ENCODE measurements at places on chromosomes 13 and 19.

DNA sequence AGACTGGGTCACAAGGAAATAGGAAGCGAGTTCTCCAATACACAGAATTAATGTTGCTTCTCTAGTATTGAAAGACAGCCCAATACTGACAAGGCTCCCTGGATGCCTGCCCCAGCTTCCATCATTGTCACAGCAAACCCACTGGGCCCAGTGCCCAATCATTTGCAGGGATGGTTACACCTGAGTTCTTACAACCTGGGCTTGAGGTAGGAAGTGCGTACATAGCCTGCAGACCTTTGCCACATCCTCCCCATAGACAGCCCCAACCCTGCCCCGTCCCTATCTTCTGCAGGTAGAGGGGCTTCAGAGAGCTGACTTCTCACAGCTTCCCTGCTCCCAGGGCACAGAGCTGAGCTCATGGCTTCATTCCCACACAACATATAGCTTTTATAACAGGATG lies 108.1 kb upstream of the UBL3 start:
- peak; percentile 19 for DNase-seq

DNA sequence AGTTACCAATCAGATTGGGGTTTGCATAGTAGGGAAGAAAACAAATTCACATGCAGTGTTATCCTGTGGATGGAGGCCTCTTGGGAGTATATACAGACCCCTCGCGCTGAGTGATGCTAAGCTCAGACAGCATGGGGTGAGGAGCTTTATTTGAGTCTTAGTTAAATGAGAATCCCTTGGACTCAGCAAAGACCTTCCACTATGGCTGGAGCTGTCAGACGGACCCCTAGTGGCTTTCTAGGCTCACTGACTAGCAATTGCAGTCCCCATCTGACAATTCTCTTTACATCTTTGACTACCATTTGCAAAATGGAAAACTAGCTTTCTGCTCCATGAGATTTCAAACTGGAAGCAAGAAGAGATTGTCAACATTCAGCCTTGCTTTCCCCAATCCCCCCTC lies 90.4 kb downstream of the STOML3 start:
- no peak for DNase-seq

- DNase-seq = peak; percentile 47
Measured at GRCh38 chr19:18789883-18790565, 1.1 kb downstream of the COMP start.

DNA sequence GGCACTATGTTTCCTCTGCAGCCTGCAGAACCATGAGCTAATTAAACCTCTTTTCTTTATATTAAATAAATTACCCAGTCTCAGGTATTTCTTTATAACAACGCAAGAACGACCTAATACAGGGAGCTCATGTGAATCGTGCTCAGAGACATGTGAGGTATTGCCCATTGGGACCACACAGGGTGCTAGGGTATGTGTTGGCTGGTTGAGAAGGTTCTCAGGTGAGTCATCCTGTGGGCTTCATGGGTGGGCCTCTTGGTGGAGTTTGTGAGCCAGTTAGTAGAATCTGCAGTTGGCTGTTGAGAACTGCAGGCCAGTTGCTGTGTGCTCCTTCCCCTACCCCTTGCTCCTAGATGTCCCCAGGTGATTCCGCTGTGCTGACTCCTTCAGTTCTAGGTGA lies 163.0 kb downstream of the HS6ST3 start:
- no peak for DNase-seq

DNA sequence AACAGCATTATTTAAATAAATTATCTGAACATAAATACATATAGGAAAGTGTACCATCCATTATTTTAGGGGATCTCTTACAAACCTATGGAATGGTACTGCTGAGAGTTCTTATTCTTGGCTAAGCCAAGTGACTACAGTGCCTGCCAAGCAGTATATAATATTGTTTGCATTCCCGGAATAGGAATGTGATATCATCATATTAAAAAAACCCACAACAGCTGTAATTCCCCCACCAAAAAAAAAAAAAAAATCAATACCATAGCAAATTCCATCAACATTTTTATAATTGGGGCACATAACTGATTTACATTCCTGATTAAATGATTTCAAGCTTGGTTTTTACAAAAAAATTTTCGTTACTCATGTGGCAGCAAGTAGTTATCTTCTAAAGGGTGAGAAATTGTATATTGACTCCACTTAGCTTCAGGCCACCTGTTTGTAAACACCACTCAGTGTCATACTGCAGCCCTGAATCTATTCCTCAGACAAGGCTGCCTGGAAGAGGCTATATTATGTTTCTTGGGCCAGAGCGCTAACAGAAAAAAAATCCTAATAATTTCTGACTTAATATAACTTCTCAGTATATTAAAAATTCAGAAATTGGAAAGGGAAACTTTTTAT lies 278.1 kb downstream of the DNAJC15 start:
- no peak for DNase-seq

- DNase-seq = no peak
Measured at GRCh38 chr13:32881777-32882145, 134.5 kb upstream of the KL start.

DNA sequence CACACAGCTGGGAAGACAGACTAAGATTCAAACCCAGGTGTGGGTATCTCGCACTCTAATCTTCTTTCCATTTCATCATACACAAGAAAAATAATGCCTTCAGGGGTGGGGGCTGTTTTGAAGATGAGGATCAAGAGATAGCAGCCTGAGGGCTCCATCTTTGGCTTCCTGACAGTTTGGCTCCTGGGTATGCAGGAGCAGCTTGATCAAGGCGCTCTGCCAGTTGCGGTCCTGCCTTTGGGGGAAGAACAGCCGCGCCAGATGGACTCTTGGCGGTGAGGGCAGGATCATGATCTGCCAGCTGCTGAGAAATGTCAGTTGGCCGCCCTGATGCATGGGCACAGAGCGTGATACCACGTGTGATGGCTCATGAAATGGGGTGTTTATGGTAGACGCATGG lies 119.1 kb downstream of the IER2 start:
- DNase-seq = no peak

DNA sequence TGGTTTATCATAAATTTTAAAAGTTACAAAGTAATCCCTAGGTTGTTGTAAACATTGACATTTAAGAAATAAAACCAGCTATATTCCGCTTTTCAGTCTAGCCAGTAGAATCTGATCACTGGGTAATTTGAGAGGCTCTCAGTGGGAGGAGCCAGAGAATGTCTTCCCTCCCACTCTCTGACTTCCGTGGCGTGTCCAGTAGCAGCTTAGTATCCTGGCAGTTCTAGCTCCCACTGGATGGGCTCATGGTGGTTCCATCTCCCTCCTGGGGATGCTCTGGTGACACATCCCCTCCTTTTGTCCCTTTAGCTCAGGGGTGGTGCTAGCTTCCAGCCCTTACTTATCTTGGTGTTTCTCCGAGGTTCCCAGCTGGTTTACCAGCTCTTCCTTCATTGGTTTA lies 34.5 kb downstream of the MTUS2 start:
- no peak for DNase-seq

DNA sequence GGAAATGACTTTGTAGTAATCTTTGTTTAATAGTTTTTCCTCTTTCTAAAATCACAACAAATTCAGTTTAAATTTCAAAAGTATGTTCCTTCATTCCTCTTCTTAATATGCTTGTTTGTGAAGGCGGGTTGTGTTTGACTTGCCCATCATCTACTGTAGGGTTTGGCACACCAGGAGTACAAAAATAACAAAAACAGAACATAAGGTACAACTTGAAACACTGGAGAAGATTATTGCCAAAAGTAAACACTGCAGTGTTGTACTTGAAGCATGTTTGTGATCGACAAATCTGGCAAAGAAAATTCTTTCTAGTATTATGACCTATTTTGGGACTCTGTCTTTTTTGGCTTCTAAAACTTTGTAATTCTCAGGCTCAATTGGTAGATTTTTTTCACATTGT lies 518.6 kb downstream of the SLITRK5 start:
- no peak for DNase-seq

DNA sequence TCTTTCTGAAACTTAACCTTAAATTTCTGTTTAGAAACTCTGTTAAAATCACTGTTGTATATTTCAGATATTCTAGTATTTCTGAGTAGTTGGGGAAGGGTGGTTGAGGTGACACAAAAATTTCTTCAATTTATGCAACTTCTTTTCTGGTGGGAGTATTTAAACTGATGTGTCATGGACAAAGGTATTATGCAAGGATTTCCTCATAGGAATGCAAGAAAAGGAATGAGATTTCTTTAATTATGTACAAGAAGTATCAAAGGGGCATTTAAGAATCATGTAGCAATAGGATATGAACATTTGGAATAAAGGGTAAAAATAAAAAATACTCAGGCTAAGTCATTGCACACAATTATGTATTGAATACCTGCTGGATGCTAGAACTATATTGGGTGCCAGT lies 575.8 kb upstream of the KLF12 start:
- no peak for DNase-seq

DNA sequence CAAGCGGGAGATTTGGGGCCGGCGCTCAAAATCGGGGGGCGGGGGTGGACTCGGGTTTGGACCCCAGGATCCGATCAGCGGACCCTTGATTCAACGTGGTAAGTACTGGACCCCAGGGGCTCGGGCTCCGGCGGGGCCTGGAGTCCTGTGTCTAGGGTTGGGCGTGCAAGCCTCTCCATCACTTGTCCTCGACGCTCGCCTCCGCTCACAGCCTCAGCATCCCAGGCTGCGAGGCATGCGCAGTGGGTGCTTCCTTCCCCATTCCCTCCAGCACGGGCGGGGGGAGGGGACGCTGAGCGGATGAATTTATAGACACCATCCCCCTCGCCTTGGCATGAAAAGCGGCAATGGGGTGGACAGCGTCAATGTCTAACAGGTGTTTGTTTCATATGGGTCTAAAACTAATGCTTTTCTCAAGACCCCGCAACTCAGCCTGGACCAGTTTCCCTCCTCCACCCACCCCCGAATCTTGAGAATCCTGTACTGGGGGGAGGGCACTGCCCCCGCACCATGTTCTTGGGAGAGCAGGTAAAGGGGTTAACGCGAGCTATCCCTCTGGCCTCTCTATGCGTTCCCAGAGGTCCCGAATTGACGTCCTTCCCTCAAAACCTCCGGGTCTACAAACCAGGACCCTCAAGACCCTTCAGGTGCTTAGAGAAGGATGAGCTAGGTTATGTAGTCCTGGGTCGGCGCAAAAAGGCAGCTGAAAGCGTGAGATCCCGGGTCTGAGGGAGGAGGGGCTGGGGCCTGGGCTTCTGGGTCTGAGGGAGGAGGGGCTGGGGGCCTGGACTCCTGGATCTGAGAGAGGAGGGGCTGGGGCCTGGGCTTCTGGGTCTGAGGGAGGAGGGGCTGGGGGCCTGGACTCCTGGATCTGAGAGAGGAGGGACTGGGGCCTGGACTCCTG lies 579 bp downstream of the CPT1C start:
- DNase-seq = peak; percentile 65

DNA sequence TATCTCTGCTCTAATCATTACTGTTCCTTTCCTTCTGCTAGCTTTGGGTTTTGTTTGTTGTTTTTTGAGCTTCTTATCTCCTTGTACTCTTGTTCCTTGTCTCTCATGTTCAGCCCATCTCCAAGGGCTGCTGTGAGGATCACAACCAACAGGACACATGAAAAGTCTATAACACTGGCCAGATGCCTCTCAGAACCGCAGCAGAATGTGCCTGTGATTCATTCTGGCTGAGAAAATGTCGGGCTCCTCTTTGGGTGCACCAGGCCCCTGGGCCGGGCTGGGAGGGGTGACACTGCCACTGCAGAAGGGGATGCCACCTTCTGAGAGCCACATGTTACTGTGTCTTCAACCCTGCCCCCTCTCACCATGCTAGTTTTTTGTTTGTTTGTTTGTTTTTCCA lies 48.0 kb downstream of the GGACT start:
- DNase-seq = no peak

DNA sequence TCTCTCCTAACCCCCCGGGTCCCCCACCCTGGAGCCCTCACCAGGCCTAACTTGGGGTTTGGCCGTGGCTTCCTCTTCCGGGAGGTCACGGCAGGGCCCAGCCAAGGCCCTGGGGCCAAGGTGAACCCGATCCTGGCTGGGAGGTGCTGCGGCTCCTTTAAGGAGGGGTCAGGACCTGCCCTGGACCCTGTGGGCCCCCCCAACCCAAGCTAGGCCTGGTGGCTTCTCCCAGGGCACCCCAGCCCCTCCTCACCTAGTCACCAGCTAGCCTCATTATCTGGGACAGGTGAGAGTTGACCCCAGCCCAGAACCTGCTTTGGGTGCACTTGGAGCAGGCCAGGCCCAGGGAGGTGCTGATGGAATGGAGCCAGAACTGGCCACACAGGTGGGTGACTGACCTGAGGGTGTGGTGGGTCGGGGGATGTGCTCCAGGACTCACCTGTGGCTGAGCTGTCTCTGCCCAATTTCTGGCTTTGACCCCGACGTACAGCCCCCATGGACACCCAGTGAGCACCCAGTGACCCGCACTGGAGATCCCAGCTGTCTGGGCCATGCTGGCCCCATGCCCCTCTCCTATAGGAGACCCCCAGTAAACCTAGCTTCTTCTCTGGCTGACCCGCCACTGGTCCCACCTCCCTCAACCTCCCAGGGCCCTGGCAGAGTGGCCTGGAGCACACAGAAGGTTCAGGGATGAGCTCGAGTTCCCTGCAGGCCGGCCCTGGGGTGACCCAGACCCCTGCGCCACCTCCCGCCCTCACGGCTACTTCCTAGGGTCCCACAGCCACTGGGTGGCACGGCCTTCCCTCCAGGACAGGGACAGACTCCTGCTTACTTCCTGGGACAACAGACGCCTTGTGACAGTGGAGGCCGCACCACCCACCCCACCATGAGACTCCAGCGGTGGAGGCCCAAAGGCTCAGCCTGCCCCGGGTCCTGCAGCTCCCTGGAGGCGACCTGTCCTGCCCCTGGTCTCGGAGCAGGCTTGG lies 6.7 kb upstream of the MKNK2 start:
- DNase-seq = no peak

DNA sequence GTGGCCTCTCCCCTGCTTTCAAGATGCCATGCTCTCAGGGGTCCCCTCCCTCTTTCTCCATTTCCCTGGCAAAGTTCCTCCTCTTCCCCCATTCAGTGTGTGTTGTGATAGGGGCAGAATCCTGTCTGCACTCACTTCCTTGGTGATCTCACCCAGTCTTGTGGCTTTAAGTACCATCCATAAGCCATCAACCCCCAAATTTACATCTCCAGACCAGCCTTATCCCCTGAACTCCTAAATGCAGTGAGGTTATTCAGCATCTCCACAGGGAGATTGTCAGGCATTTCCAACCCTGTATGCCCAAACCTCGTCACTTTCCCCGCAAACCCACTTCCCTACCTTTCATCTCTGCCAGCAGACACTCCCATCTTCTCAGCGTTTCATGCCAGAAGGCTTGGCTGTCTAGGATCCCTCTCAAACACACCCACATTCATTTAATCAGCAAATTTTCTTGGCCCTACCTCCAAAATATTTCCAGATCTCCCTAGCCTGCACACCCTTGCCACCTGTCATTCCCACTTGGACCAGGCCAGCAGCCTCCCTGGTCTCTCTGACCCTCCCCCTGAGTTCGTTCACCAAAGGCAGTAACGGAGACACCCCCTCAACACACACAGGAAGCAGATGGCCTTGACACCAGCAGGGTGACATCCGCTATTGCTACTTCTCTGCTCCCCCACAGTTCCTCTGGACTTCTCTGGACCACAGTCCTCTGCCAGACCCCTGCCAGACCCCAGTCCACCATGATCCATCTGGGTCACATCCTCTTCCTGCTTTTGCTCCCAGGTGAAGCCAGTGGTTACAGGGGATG lies at the start of gene HCST:
HCST (plus strand) TSS at position 676 of the 808 bp plus-strand sequence; CDS start at position 741, 65 bp downstream.
- DNase-seq = peak; percentile 53

GRCh38 chr13:101082441-101082840 lies 333.9 kb downstream of the NALCN start:
- DNase-seq = no peak
